ENCODE measurements at places on chromosomes 2 and 18. TPM values are rescaled to one million over a fixed set of nuclear protein-coding genes. Genes with fewer than 3 reads are reported as not detected.

The PROC gene
- not detected for total RNA-seq

The FECH gene
- 9.9 TPM for total RNA-seq

The ZDBF2 gene
- total RNA-seq = 14.0 TPM

The CERKL gene
- total RNA-seq = not detected

The SMAD2 gene
- 114 TPM for total RNA-seq

The IGFBP5 gene
- total RNA-seq = not detected

The DRC1 gene
- total RNA-seq = not detected

The IL1B gene
- total RNA-seq = 61.2 TPM

DNA sequence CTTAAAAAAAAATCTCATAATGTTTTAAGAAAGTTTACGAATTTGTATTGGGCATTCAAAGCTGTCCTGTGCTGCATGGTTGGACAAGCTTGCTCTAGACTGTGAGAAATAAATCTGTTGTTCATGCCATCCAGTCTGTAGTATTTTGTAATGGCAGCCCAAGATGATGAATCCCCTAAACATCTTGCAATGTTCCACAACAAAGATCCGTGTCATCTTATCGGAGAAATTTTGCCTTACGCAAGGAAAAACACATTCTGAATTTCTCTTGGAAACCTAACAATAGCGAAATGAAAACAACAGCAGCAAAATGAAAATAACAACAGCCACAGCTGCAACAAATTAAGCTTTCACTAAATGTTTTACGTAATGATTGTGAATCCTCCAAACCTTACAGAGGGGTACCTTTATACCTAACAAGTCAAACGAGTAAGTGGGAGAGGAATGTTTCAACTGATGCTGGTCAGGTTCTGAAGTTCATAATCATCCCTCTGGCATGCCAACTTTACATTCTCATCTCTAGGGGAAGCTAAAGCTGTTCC lies 76.1 kb upstream of the RNU4ATAC start:
- peaks cover 2% of the 10 kb centered on the region for H3K4me1 ChIP-seq
- no peak overlapping the region for H3K4me3 ChIP-seq
- H3K36me3 ChIP-seq = peaks cover 12% of the 10 kb centered on the region
- H3K27ac ChIP-seq = no peak overlapping the region
- H3K27me3 ChIP-seq = no peaks in the 10 kb centered on the region

DNA sequence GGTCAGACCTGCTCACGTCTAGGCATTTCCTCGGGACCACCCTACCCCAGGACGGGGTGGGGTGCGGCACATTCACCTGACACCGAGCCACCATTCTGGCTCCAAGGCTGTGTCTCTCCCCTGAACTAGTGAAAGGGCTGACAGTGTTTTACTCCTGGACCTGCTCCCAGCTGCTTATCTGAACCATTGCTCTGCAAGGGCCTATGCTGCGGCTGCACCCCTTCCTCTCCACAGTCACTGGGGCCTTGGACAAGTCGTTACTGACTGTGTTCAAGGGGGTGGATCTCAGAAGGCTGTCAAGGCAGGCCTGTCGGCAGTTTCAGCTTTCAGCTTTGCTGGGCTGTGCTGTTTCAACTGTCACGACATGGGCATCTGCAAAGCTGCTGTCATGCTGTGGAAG lies 11.7 kb downstream of the CREG2 start:
- no peak for DNase-seq
- peaks cover 3% of the 10 kb centered on the region for H3K36me3 ChIP-seq
- peaks cover 4% of the 10 kb centered on the region for H3K4me1 ChIP-seq

DNA sequence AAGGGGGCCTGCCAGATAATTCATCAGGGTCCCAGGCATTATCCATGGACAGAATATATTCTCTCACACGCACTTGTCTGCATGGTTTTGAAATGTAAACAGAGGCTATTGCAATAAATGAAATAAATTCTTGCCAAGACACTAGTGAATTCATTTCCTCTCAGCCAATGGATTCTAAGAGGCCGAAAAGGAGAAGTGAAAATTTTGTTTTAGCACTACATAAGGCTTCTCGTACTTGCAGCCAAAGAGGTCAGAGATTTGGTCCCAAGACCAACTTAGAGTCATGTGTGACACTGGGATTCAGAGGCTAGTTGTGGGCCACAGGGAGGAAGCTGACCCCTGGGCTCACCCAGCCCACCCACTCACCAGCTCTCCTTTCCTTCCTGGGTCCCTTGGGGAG lies 184.1 kb upstream of the GLI2 start:
- H3K27ac ChIP-seq = no peak overlapping the region
- H3K4me3 ChIP-seq = no peak overlapping the region
- peaks cover 53% of the 10 kb centered on the region for H3K27me3 ChIP-seq
- peaks cover 2% of the 10 kb centered on the region for H3K4me1 ChIP-seq
- peaks cover 3% of the 10 kb centered on the region for H3K36me3 ChIP-seq
- DNase-seq = no peak

GRCh38 chr2:99509387-99509786 lies 19.6 kb upstream of the REV1 start:
- no peak for DNase-seq
- no peaks in the 10 kb centered on the region for H3K36me3 ChIP-seq
- H3K27ac ChIP-seq = peak overlapping the region; percentile 32
- peaks cover 8% of the 10 kb centered on the region for H3K4me1 ChIP-seq
- H3K27me3 ChIP-seq = peaks cover 5% of the 10 kb centered on the region

GRCh38 chr2:147037048-147037447 lies 807.8 kb upstream of the ACVR2A start:
- no peaks in the 10 kb centered on the region for H3K36me3 ChIP-seq
- DNase-seq = no peak
- peaks cover 11% of the 10 kb centered on the region for H3K27me3 ChIP-seq
- H3K27ac ChIP-seq = peak overlapping the region; percentile 82
- peaks cover 7% of the 10 kb centered on the region for H3K4me1 ChIP-seq
- H3K4me3 ChIP-seq = no peak overlapping the region

GRCh38 chr18:51513517-51513916 lies 316.0 kb upstream of the MEX3C start:
- peaks cover 6% of the 10 kb centered on the region for H3K27me3 ChIP-seq
- DNase-seq = no peak
- no peak overlapping the region for H3K4me3 ChIP-seq
- H3K36me3 ChIP-seq = peaks cover 2% of the 10 kb centered on the region
- H3K27ac ChIP-seq = peak overlapping the region; percentile 35
- H3K4me1 ChIP-seq = no peaks in the 10 kb centered on the region

DNA sequence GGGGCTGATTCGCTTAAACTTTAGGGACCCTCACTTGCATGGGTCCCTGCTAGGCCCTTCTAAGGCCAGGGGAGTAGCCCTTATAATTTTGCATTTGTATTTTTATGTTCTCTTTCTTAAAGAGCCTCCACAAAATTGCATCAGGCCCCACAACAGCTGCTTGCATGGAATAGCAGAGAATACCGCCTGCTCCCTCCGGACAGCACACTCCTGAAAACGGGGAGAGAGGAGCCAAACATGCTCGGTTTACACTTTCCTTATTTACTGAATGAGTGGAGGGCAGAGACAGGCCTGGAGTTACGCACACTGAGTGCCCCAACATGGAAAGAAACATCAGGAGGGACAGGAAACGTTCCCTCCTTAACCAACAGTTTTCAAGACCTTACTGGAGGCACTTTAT lies 132.2 kb downstream of the ANTXR1 start:
- no peak overlapping the region for H3K4me3 ChIP-seq
- no peaks in the 10 kb centered on the region for H3K36me3 ChIP-seq
- peaks cover 2% of the 10 kb centered on the region for H3K4me1 ChIP-seq
- H3K27me3 ChIP-seq = peaks cover 37% of the 10 kb centered on the region
- DNase-seq = no peak

GRCh38 chr2:69703189-69703588 lies 38.7 kb upstream of the ANXA4 start:
- H3K27me3 ChIP-seq = no peaks in the 10 kb centered on the region
- no peaks in the 10 kb centered on the region for H3K36me3 ChIP-seq
- H3K27ac ChIP-seq = no peak overlapping the region
- no peak for DNase-seq

- peaks cover 17% of the 10 kb centered on the region for H3K27me3 ChIP-seq
- H3K36me3 ChIP-seq = no peaks in the 10 kb centered on the region
- no peak overlapping the region for H3K27ac ChIP-seq
- no peak for DNase-seq
- H3K4me1 ChIP-seq = no peaks in the 10 kb centered on the region
Observed at GRCh38 chr2:223055140-223055539, 3.1 kb downstream of the KCNE4 start.

GRCh38 chr18:9926223-9926894 lies 12.5 kb downstream of the VAPA start:
- no peak for DNase-seq
- H3K4me1 ChIP-seq = peaks cover 37% of the 10 kb centered on the region
- peak overlapping the region; percentile 33 for H3K4me3 ChIP-seq
- H3K36me3 ChIP-seq = no peaks in the 10 kb centered on the region
- H3K27me3 ChIP-seq = no peaks in the 10 kb centered on the region
- H3K27ac ChIP-seq = no peak overlapping the region

DNA sequence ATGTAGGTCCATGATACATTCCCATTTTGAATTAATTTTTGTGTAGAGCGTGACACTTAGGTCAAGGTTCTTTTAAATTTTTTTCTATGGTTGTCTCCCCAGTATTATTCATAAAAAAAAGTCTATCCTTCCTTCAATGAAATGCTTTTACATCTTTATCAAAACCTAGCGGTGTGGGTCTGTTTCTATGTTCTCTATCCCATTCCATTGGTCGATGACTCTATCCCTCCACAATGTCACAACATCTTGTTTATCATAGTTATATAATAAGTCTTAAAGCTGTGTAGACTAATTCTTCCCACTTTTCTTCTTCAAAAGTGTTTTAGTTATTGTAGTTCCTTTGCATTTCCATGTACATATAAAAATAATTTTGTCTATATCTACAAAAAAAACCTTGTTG lies 47.2 kb upstream of the GPR17 start:
- peaks cover 15% of the 10 kb centered on the region for H3K27me3 ChIP-seq
- H3K27ac ChIP-seq = no peak overlapping the region

DNA sequence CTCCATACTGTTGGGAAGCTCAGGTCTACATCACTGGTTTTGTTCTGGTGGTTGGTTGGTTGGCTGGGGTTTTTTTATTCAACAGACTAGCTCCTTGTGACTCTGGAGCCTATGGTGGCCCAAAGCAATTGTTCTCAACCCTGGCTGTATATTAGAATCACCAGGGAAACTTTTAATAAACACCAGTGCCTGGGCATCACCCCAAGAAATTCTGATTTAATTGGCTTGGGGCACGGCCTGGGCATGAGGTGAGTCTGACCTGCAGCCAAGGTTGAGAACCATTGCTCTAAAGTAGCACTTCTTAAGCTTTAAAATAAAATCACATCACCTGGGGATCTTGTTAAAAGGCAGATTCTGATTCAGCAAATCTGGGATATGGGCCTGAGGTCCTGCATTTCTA lies 184.1 kb downstream of the C1D start:
- no peak overlapping the region for H3K4me3 ChIP-seq
- no peak for DNase-seq
- peaks cover 36% of the 10 kb centered on the region for H3K27me3 ChIP-seq
- no peak overlapping the region for H3K27ac ChIP-seq
- H3K36me3 ChIP-seq = no peaks in the 10 kb centered on the region

- no peak for DNase-seq
- H3K4me1 ChIP-seq = no peaks in the 10 kb centered on the region
- H3K27ac ChIP-seq = no peak overlapping the region
Observed at GRCh38 chr2:3034856-3035255, 342.8 kb downstream of the EIPR1 start.

Measured in T-helper 17 cell (primary cell).